ENCODE measurements at places on chromosomes 6 and 20.

DNA sequence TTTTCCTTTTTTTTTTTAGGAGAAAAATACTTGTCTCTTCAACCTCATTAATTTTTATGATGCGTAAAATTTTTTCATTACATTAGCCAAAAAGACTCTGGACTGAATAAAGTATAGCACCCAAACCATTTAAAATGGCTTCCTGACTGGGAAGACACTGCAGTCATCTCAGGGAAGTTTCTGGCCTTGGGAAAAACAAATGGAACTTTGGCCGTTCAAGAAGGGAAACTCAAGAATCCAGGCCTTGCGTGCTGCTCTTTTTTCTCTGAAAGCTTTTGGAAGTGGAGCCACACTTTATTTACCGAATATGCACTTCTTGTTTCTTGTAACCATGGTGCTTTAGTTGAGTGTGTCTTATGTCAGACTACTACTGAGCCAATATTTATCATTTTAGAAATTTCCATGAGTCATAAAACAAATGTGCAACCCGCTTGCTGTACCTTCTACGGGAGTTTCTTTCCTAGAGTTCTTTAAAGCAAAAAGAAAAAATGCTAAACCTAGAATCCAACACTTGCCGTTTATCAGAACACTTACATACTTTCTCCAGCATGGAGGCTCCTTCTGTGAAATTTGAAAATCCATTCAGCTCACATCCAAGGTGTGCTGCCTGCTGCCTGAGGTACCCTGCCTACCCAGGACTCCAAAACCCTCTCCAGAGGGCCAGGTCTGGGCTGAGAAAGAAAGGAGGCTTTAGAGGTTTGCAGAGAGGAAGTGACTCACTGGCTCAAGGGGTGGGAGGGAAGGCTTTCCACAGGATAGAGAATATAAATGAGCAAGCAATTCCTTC is 11.5 kb upstream of the DSTN start:
- DNase-seq, result no peak

GRCh38 chr6:142412658-142413057 is 110.9 kb downstream of the ADGRG6 start:
- no peak for DNase-seq

GRCh38 chr20:47137231-47137870 is 219.1 kb downstream of the ZMYND8 start:
- no peak for DNase-seq

DNA sequence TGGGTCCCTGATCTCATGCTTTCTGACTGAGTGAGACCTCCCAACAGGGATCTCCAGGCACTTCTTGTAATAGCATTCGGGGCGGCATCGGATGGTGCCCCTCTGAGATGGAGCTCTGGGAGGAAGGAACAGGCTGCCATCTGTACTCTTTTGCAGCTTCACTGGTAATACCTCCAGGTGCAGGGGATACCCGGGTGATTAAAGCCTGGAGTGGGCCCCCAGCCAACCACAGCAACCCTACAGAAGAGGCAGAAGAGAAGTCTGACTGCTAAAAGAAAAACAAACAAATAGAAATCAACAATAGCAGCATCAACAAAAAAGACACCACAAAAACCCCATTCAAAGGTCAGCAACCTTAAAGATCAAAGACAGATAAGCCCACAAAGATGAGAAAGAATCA is 19.1 kb upstream of the PGK2 start:
- no peak for DNase-seq

- no peak for DNase-seq
These were observed 64.4 kb upstream of the TFB1M start for GRCh38 chr6:155378724-155379123.

DNA sequence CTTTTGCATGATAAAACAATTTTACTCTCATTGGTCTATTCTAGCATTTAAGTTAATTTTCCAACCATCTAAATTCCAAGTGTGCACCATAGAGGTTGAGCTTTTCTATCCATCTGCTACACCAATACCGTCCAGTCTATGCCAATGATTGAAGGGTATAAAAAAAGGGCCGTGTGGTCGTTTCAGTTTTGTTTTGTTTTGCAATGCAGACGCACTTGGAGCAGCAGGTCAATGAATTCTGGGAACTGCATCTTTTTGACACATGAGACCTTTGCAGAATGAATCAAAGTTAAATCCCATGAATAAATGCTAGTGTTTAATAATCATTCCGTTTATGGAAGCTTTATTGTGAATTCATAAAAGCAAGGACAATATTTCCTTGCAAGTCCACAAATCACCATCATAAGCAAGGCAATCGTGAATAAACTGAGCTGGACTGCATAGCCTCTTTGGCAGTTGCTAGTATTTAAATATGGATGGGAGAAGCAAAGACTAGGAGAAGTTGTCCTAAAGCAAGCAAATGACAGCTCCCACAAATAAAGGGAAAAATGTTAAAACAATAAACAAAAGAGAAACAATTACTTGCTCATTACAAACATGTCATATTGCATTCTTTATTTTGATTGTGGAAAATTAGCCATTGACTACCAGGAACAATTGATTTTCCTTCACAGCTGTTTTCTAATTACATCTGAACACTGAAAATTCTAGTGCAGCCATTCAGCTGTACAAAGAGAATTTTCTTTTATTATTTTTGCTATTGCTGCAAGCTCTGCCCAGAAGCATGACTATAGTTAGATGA is 649.7 kb upstream of the GJE1 start:
- DNase-seq, result no peak

DNA sequence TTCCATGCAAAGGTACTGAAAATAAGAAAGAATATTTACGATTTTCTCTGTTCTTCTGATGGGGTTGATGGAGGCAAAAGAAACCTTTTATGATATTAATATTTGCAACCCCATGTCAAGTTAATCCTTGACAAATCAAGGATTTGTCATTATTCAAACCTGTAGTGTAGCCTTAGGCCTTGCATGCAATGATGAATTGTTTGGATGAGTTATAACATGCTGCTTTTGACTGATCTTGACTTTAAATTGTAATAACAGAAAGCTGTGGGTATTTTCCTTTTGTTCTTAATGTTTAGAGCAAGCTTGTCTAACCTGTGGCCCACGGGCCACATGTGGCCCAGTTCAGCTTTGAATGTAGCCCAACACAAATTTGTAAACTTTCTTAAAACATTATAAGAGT is 13.0 kb upstream of the BAG2 start:
- DNase-seq, result no peak

- no peak for DNase-seq
These were observed 184.0 kb downstream of the UTRN start for GRCh38 chr6:144469144-144469575.

GRCh38 chr6:166554316-166554715 is 32.2 kb downstream of the RAMACL start:
- no peak for DNase-seq

DNA sequence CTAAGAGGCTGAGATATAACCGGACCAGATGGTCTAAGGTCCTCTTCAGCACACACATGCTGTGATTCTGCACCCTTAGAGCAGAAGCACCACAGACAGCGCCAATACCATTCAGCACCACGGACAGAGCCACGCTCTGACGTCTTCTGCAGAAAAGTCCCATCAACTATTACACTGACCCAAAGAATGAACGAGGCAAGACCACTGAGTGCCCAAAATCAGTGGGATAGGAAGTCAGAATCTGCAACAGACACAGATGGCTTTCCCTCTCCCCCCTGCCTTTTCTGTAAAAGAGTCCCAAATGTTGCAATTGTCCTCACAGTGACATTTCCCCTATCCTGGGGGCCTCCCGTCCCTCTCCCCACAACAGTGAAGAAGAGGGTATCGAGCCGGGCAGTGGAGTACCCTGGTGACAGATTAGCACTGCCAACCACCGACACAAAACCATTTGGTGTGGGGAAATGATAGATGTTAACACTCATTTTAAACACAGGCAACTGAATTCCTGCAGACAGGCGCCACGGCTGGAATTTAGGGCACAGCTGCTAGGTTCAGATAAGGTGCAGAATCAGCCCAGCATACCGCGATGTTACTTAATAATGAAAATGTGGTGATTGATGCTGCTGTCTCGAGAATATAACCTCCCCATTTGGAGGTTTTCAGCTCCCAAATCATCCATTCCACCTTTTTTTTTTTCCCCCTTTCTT is 66.6 kb upstream of the CTNNBL1 start:
- DNase-seq, result peak; percentile 68

- DNase-seq, result no peak
These were observed 130.7 kb upstream of the ARID1B start for GRCh38 chr6:156646496-156646895.

- DNase-seq, result no peak
These were observed 116.7 kb downstream of the SIM1 start for GRCh38 chr6:100347901-100348550.

GRCh38 chr6:135710042-135710441 is 141.5 kb upstream of the PDE7B start:
- no peak for DNase-seq

DNA sequence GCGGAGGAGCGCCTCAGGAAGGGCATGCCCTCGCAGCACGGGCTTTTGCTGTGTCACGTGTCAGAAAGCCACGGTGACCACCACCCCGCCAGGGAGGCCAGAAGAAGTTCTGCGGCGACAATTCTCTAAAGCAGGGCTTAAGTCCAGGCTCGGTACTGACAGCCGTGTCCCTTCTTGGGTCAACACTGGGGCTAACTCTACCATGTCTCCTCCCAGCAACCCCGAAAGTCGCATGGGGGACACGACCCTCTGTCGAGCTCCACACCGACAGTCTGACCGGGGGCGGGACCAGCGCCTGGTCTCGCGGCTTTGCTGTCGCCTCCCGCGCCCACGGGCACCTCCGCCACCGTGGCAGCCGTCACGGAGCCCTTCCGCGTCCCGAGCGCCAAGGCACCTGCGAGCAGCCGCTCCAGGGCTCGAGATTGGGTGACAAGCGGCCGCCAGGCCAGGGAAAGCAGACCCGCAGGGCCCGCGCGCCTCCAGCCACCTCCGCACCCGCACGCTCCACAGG is 534 bp downstream of the NANP start:
- DNase-seq, result peak; percentile 12

GRCh38 chr6:134626086-134626485 is 308.2 kb upstream of the SGK1 start:
- DNase-seq, result no peak

- DNase-seq, result no peak
These were observed 15.9 kb downstream of the OR2A4 start for GRCh38 chr6:131685266-131685780.

DNA sequence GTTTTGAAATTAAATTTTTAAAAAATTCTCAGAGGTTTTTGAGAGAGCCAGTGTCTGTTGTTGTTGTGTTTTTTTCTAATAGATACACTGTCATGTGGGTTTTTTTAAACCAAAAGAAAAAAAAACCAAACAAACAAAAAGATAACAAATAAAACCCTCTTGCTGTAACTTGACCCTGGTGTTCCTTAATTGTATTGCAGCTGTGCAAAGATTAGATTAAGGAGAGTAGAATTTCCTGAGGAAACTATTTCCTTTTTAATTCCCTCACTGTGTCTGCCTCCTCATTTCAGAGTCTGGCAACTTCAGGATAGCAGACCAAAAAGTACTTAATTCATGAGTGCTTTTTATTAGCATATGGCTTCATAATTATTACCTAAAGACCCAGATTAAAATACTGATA is 281.9 kb downstream of the EPM2A start:
- DNase-seq, result no peak

- no peak for DNase-seq
These were observed 159.8 kb upstream of the PRDM1 start for GRCh38 chr6:105926318-105926717.

- DNase-seq, result no peak
These were observed 3.0 kb upstream of the WFDC10A start for GRCh38 chr20:45626540-45626939.

GRCh38 chr20:40960101-40960500 is 68.5 kb upstream of the TOP1 start:
- DNase-seq, result no peak

DNA sequence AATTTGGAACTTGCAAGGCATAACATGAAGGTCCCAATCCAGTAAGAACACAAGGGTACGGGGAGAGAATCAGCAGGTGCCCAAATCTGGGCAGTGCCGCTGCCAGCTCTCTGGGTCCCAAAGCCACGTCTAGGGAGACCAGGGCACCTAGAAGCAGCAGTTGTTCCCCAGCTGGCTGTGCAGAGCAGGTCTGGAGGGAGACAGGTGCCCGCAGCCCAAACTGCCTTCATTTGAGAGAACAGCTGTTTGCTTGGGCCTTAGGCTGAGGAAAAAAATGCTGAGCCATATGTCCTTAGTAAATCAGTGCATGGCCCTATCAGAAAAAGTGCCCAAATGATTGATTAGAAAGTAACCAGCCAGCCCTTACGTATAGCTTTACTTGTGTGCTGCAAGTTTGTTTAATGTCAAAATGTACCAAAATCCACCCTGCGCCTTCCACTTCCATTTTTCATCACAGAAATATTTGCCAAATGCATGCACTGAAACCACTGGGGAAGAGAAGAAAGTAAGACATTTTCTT is 9.1 kb upstream of the PRELID3B start:
- DNase-seq, result no peak

DNA sequence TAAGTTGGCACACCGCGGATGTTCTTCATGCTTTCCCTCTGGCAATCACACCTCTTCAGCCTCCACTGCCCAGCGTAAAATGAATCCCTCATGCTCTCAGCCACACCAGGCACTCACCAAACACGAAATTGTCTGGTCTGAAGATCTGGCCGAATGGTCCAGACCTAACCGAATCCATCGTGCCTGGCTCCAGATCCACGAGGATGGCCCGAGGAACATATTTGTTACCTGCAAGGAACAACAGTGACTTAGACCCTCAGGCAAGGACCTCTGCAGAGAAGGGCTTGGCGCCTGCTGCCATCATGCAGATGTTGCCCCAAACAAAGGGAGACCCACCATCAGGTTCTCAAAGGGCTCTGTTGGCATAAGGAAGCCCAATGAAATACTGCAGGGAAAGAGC is 1.4 kb downstream of the TUBB2B start:
- no peak for DNase-seq

DNA sequence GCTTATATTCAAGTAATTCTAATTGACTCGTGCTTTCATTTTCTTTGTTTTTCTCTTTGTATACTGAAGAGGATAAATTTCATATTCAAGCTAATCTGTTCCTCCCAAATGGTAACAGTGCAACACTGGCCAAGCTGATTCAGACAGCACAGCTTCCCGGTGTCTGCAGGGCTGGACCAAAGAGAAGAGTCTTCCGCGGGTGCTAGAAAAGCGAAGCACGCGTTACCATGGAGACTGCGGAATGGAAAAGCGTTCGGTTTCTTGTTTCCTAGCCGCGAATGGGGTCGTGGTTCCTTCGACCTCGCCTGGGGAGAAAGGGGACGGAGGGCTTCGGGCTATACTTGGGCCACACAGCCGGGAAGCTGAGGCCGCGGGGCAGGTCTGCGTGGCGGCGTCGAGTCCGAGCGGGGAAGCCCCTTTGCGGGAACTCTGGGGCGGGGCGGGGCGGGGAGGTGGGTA is 6.2 kb upstream of the ZNF311 start:
- DNase-seq, result no peak

All from progenitor cell of endocrine pancreas (in vitro differentiated cells).